ENCODE measurements at places on chromosomes 13 and 19.

DNA sequence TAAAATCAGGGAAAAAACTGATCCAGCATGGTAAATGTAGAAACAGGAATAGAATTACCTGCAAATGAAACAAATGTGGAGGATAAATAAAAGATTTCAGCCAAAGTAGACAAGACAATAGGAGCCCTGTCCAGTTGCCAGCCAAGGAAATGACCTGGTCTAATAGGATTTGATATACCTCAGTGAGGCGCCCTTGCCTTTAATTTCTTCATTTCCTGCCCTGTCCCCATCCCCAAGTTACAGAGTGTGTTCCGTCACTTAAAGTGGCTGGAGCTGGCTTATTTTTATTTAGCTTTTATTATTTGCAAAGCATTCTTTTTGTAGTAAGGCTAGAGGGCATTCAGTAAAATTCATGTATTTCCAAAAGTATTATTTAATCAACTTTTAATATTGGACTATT, 1022.0 kb downstream of the EFNB2 start:
- no peak for DNase-seq

DNA sequence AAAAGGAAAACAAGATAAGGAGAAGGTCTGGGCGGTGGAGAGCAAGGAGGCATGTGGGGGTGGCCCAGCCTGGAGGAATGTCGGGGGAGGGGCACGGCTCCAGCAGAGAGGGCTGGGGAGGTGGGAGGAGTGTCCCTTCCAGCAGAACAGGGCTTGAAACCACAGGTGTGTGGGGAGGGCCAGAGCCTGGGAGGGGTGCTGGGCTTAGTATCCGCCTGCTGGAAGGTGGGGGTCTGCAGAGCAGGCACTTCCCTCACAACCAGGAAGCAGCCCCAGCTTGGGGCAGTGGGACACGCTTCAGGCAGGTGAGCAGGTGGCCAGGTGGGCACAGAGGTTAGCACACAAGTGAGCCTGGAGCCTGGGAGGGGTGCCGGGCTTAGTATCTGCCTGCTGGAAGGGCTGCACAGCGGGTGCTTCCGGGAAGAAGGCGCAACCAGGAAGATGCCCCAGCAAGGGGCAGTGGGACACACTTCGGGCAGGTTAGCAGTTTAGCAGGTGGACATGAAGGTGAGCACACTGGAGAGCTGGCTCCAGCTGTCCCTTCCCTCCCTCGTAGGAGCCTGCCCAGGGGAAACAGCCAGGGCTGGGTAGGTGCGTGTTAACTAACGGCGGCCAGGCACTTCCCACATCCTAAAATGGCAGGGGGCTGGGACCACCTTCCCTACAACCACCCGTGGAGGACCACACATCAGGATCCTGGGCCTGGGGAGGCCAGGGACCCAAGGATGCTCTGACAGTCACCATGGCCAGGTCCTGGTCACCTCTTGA, 3.0 kb downstream of the GAS6 start:
- no peak for DNase-seq

GRCh38 chr13:112806739-112807652, 117.2 kb downstream of the ATP11A start:
- no peak for DNase-seq

- no peak for DNase-seq
Observed at GRCh38 chr13:108352599-108352998, 83.1 kb downstream of the TNFSF13B start.

DNA sequence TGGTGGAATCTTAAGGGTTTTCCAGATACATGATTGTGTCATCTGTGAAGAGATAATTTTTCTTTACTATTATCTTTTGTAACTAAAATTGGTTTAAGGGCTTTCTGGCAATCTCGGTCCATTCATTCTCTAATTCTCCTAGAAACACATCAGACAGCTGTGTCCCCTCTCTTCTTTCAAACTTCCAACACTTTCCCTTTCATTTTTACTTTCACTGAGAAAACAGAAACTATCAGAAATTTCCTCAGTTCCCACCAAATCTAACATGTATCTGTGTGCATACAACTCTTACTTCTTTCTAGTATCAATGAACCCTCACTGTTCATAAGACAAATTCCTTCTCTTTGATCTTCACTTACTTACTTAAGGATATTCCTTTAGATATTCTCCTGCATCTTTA, 40.2 kb downstream of the KCNRG start:
- no peak for DNase-seq

- no peak for DNase-seq
Observed at GRCh38 chr13:33244907-33245287, 40.7 kb downstream of the STARD13 start.

- DNase-seq, result no peak
Observed at GRCh38 chr19:19485161-19485997, 30.0 kb downstream of the TSSK6 start.

DNA sequence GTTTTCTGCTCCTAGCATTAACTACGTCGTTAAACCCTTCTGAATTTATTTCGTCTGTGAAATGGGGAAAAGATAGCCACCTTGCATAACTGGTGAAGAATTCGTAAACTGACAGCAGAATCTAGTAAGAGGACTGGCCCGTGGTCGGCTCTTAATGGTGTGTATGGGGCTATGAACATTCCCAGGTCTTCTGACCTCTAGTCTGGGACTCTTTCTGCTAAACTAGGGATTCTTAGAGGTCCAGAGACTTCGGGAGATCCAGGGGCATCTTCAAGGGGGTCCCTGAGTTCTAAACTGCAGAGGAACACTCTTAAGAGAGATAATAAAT, 231.1 kb upstream of the SERP2 start:
- no peak for DNase-seq

- no peak for DNase-seq
Observed at GRCh38 chr19:38850436-38850975, 720 bp upstream of the HNRNPL start.

- no peak for DNase-seq
Observed at GRCh38 chr13:110187641-110188161, 119.3 kb downstream of the COL4A1 start.

DNA sequence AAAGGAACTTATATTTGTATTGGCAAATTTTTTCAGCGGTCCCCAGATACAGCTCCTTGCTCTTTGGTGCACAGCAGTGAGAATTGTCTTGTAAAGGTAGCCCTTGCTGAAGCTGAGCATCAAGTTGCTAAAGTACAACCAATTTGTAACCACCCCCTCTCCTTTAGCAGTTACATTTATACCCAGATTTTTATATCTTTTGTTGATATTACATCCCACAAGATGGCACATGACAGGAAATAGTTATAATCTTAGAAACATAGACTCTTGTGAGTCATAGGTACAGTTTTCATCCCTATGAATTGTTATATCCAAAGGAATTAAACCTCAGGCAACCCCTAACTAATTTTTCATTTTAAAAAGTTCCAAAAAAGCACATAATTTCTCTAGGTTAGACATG, 523.0 kb upstream of the SLITRK1 start:
- no peak for DNase-seq

GRCh38 chr13:29924482-29925350, 74.3 kb upstream of the UBL3 start:
- DNase-seq, result no peak

GRCh38 chr13:98232456-98232855, 55.4 kb upstream of the RNF113B start:
- DNase-seq, result no peak
